ENCODE measurements at places on chromosomes 5 and 9.
A peak's percentile ranks its signal among the peaks of the same experiment; 100 is the strongest.

DNA sequence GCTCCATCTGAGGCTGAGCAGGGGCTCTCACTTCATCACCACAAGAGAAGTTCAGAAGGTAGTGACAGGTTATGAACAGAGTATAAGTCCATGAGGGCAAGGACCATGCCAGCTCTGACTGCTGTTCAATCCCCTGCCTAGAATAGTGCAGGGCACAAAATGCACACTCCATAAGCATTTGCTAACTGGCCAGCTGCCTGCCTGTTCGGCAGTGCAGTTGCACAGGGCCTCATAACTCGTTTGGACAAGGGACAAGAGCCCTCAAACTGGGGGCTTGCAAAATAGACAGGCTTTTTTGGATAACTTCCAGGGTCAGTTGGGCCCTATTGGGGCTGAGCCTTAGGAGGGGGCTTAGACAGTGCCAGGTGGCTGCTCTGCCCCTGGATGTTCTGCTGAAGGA lies 21.1 kb downstream of the SPARC start:
- no peak for DNase-seq

- no peak for DNase-seq
Observed at GRCh38 chr5:42668254-42668653, 88.4 kb upstream of the CCDC152 start.

GRCh38 chr5:179275381-179275878 lies 69.8 kb downstream of the ADAMTS2 start:
- no peak for DNase-seq

DNA sequence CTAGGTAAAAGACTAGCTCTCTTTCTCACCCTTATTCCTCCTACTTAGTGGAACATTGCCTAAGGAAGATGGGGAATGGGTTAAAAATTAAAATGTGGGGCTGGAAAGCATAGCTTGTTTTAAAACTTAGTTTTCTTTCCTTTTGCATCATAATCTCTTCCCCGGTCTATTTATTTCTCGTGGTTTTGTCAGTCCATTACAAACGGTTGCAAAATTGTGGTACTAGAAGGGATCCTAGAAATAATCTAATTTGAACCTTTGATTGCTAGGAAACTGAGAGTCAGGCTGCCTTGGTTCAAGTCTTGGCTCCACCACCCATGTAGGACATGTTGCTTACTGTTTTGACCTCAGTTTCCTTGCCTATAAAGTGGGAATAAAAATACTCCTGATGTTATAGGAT lies 1.3 kb downstream of the IL31RA start:
- no peak for DNase-seq

DNA sequence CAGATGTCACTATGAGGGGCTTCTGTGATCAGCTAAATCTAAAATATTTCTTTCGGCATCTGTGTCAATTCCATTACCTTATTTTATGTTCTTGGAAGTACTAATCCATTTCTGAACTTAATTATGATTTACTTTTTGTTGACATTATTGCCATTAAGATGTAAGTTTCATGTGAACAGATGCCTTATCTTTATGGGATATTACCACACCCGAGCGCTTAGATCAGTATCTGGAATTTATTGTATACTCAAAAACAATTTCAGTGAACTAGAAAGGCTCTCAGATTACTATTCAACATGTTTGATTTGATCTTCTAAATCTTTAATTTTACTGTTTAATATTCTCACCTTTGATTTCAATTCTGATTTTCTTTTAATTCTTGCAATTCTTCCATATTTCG lies 567.7 kb upstream of the TLE4 start:
- no peak for DNase-seq

DNA sequence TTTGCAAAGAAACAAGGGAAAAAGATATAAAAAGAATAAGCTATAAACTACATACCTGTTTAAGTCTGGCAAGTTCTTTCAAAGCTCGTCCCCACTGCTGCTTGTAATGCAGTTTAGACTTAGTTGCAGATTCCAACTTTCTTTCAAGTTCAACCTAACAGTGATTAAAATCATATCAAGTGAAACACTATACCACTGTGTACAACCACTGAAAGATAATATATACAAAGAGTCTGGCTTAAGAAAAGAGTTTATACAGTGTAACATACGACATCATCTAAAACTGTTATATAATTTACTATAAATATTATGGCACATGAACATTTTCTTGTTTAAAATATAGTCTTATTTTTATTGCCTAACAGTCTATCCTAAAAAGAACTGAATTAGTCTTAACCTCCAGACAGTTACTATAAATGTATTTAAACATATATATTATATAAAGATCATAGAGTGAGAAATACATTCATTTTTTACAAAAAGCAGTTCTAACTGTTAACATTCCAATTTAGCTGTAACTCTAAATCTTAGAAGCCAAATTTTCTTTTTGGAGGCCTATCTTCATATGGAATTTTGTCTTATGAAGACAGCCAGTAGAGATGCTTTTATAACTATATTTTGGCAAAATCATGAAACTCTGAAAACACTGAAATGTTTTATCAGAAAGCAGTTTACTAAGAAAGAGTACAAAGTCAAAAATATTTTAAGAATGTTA lies 58.6 kb downstream of the CEP120 start:
- no peak for DNase-seq

- DNase-seq = no peak
Observed at GRCh38 chr9:69134412-69134811, 39.7 kb upstream of the TJP2 start.

DNA sequence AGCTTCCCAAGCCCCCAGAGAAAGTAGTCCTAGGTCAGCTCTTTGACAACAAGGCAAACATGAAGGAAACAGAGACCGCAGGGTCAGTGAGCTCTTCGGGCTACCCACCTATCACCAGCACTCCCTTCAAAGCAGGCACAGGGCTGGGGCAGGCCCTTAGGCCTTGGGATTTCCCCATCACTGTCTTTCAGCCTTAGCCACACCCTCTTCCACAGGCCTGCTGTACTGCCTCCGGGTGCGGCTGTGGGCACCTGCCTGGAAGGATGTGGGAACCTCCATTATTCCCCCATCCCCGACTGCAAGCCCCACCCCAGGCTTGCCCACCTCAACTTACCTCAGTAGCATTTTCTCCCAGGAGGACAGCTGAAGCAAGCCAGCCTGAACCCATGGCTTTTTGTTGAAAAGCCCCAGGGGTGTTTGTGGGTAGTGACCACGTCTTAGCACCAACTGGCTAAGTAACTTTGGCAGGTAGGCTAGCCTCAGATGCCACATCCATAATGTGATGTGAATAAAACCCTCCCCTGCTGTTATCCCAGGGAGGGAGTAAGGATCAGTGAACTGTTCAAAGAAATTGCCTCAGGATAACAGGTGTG lies 100.2 kb downstream of the PIK3R1 start:
- no peak for DNase-seq

- DNase-seq = no peak
Observed at GRCh38 chr5:140631036-140631417, 1.9 kb downstream of the CD14 start.

- DNase-seq = peak; percentile 71
Observed at GRCh38 chr5:122772446-122772845, 2.4 kb upstream of the SNX2 start.

- no peak for DNase-seq
Observed at GRCh38 chr5:137040024-137040423, 459.1 kb downstream of the SPOCK1 start.

DNA sequence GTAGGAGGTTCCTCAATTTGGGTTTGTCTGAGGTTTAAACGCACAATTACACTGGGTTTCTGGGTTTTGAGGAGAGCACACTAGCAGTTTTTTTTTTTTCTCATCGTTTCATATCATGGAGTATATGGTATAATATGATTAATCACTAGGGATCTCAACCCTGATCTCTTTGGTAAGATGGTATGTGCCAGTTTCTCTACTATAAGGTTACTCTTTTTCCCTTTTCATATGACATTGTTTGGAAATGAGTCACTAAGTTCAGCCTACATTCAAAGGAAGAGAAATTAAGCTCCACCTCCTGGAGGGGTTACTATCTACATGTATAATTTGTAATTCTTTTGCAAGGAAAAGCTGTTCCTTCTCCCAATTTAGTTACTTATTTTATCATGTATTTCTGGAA lies 35.2 kb downstream of the MTRR start:
- peak; percentile 89 for DNase-seq

DNA sequence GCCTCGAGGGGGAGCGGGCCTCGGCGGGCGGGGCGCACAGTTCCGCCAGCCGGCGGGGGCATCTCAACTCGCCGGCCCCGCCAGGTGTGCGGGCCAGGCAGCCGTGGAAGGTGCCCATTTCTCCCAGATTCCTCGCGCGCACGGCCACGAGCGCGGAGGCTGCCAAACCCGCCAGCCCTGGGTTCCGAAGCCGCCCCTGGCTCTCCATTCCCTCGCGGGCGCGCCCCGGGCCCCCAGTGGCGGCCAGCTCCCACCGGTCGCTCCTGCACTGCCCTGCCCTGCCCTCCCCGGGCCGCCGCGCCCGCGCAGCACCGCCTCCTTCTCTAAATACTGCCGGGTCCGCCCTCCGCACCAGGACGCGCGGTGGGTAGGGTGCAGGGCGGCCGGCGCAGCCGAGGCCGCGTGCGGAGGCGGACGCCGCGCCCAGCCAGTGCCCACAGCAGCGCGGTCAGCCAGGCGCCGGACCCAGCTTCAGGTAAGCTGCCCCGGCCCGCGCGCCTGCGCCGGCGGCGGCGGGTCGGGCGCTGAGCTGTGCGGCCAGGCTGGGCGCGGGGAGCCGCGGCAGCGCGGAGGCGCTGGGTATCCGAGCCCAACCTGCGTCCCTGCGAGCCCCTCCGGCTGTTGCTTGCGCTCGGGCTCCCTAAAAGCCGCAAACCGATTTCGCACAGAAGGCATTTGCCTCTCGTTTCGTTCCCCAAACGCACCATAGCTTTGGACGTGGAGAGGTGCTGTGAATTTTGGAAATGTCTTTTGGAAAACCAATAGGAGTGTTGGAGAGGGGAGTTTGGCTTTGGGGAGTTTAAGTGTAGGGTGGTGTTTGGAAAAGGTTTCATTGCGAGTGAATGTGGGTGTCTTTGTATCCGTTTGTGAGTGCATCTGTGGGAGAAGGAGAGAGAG lies at the start of gene TMEM171:
Gene TMEM171, plus strand, starts transcription at position 354 of the 897 bp plus-strand sequence. CDS start 2,799 bp downstream, outside the sequence.
- DNase-seq = peak; percentile 48

DNA sequence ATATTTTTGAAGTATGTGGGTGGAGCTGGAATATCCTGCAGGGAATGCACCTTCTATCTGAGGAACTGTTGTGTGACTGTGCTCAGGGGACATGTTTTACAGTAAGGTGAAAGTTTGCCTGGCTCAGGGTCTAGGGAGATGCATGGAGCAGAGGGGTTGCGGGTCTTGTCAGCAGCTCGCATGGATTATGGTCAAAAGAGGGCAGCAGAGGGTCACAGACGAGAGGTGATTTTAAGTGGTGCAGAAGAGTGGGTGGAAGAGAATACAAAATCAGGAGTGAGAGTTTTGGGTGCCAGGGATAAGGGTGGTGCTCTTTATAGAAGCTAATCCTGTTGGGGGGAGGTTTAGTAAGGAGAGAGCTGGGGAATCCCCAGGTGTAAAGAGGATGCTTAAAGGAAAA lies 53.5 kb upstream of the GRIN3A start:
- peak; percentile 33 for DNase-seq

DNA sequence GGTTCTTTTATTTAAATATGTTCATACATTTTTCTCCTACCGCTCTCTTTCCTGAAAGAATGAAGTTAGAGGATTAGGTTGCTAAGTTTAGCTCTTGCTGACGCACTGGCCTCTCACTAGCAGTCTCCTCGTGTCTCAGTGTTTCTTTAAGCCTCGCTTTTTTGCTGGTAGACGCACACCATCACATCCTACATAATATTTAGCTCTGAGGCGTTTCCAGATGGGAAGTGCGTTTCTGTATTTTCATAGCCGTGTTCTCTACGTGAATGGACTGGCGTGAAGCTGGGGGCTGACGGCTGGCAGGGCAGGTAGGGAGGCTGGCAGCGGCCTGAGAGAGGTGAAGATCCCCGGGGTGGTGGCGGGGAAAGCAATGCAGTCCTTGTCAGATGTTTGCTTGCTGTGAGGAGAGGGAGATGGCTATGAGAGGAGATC lies 79.2 kb upstream of the SPRY4 start:
- DNase-seq = peak; percentile 61

GRCh38 chr9:134868751-134869553 lies 11.7 kb upstream of the FCN2 start:
- DNase-seq = no peak

DNA sequence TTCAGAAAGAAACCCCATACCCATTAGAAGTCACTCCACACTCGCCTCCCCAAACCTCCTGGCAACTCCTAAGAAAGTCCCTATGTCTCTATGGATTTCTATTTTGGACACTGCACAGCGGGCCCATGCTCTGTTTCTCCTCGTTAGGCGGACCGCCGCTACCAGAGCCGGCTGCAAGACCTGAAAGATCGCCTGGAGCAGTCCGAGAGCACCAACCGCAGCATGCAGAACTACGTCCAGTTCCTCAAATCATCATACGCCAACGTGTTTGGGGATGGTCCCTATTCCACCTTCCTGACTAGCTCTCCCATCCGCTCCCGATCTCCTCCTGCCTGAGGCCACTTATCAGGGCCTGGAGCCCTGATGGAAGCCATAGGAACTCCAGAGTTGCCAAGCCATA lies 4.6 kb upstream of the GLE1 start:
- no peak for DNase-seq

DNA sequence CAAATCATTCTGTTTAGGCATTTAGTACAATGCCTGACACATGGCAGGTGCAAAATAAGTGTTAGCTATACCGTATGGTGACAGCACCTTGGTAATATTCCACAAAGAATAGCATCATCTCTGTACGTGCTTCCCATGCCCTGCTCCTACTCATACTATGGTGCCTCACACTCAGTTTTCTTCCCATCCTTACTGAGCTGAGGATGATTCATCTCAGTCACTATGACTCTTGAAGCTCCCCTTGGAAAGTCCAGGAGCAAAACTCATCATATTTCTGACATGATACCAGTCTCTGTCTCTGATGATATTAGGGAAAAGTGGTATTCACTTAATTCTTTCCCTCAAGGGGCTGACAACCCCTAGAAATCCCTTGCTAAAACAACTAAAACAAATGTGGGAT lies 423.3 kb downstream of the EFNA5 start:
- DNase-seq = peak; percentile 40

GRCh38 chr9:69222970-69223369 lies 48.9 kb downstream of the TJP2 start:
- no peak for DNase-seq

DNA sequence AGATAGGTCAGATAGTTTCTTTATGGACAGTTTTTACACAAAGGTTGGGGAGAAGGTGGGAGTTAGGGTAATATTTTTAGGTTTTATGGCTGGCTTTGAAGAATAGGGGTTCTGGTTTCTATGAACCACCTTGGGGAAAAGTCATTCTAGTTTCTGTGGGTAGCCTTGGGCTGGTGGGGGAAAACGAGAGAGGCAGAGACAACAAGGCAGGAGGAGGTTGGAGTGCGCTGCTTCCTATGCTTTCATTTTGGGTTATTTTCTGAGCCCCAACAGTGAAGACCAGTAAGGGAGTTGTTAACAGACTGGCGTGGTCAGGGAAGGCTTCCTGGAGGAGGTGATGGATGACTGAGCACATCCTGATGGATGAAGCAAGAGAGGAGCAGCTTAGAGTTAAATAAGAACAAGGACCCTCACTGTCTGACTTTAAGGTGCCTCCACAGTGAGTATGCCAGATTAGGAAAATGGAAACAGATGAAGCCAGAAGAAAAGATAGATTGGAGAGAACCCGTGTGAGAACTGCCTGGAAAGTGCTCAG lies 81.9 kb downstream of the PDZD2 start:
- no peak for DNase-seq
